ENCODE measurements at places on chromosomes 12 and 14.

GRCh38 chr14:71230897-71231296 lies 323.6 kb downstream of the PCNX1 start:
- no peak for DNase-seq

DNA sequence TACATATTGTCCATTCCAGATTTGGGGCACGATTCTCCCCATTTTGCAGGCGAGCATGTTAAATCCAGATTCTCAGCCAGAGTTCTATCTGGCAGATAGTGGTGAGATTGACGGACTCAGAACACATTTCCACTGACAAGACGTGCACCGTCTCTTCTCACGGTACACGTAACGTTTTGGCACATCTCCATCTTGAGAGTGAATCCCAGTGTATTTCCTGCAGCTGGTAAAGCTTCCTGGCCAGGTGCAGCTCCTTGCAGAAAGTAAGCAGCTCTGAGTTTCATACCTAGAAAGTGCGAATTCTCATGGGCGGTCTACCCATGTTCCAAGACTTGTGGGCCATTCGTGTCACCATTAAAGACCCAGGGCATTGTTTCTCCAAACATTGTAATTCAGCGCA lies 102.6 kb downstream of the TSPAN9 start:
- DNase-seq, result no peak

DNA sequence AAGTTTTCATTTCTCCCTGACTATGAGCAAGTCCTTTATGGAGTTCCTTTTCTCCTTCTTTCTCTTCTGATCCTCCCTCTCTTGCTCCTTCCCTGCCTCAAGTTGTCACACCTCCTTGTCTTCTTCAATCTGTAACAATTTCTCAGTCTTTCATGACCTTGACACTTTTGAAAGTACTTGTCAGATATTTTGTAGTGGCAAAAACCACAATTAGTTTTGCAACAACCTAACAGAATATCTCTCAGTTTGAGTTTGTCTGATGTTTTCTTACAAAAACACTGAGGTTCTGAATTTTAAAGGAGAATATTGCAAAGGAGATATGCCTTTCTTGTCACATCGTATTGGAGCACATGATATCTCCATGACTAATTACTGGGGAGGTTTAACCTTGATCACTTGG lies 4.1 kb upstream of the CRADD start:
- no peak for DNase-seq

GRCh38 chr14:67580336-67581171 lies 19.5 kb downstream of the PIGH start:
- DNase-seq, result no peak

- DNase-seq, result no peak
Observed at GRCh38 chr14:88023658-88024187, 18.8 kb downstream of the GPR65 start.

- no peak for DNase-seq
Observed at GRCh38 chr14:95562892-95563685, 28.2 kb downstream of the GLRX5 start.

- DNase-seq, result no peak
Observed at GRCh38 chr14:39310051-39310450, 76.3 kb downstream of the MIA2 start.

GRCh38 chr12:112166051-112167015 lies 41.0 kb downstream of the TRAFD1 start:
- no peak for DNase-seq

GRCh38 chr14:32081901-32082300 lies 4.8 kb downstream of the ARHGAP5 start:
- DNase-seq, result no peak

DNA sequence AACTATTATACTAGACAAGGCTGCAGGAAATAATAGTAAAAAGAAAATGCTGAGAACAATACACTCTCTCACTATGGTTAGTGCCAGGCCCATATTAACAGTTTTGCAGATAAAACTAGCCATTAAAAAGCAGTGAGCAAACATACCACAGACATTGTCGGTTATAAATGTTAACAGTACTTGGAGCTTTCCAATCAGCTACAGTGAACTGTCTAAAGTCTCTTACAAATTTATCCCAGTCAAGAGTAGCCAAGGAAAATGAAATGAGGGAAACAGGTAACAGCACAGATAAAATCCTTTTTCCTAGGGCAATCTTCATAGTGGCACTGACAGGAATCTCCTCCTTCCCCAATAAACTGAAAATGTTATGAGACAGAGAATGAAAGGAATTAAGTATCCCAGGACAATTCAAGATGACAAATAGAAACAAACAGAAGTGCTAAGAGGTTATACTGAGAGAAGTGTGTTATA lies 30.8 kb downstream of the PAWR start:
- no peak for DNase-seq

DNA sequence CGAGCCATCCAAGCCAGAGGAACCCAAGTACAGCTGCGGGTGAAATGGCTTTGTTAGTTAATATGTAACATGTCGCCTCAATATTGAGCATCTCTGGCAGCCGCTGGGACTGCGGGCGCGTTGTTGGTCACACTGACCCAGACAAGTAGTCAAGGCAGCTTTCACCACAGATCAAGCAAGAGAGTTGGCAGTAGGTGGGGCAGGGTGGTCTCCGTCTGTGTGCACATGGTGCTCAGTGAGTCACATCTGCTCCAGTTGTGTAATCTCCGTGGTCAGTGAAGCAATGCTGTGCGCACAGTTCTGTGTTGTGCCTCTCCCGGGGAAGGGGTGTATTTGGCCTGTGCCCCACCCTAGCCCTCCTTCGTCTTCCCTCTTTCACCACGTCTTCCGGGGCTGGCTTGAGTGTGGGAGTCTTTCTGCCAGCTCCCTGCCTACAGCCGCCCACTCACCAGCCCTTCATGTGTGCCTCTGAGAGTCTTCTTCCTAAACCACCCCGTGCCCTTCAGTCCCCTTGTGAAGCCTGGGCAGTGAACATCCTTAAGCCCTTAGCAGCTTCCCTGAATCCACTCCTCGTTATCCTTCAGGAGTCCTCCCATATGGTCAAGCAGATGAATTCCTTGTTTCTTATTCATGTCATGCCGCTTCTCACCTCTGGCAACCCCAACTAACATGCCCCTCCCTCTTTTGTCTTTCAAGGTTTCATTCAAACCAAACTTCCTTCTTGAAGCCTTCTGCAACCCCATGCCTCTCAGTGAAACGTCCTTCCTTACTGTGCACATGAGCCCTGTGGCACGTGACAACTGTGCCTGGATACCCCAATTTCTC lies 242.1 kb downstream of the CACNA1C start:
- DNase-seq, result peak; percentile 37

DNA sequence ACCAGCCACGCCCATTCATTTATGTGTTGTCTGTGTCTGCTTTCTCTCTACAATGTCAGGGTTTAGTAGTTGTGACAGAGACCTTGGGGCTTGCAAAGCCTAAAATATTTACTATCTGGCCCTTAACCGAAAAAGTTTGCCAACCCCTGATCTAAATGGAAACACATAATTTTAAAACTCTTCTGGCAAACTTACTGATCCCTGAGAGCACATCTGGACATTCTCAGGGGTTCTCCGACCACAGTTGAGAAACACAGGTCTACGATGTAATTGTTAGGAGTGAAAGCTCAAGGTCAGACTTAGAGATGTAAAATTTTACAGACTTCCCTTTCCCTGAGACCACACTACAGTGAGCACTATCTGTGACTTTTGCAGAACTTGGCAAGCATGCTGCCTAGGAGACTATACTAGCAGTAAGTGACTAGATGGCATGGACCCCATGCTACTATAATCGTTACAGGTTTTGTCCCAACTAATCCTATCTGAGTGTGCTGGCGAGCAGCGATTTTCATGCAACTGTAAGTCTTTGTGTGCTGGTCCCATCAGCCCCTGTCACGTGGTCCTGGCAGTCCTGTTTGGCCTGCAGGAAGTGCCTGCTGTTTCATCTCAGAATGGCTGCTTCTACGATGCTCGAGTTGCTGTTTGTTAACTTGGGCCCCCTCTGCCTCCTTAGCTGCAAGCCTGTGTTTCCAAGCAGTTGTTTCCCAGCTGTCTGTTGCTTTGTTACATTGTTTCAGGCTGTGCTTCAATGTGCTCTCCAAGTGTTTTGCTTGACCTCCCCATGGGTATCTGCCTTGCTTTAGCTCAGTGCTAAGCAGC lies 21.6 kb downstream of the TMTC2 start:
- DNase-seq, result no peak

DNA sequence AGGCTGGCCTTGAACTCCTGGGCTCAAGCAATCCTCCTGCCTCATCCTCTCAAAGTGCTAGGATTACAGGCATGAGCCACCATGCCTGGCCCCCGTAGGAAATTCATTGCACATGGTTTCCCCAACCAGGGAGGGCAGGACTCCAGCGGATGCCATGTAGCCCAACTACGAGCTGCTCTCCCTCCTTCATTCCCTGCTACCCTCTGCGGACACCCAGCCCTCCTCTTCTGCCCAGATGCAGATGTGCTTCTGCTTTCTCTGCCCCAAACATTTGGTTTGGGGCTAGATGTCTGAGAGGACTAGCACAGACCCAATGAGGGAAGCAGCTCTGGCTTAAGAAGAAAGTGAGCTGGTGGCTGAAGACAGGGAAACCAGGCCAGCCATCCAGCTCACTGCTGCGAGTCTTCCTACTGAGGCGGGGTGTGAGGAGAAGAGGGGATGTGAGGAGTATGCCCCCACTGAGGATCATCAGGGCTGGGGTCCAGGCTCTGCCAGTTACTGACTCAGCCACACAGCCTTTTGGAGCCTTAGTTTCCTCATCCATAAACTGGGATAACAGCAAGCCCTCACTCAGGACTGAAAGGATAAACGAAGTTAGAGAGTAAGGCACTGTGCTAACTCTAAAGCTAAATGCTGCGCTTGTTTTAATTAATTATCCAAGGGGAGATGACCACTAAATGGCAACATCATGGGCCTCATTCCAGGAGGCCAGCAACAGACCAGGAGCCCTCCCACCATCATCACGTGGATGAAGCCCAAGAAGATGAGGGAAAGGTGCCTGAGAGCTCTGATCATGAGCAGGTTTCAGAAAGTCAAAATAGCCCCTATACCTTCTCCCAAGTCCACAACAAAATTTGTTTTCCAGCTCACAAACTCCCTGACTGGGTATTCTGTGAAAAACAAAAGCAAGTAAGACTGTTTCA lies 10.9 kb downstream of the CTDSP2 start:
- no peak for DNase-seq

DNA sequence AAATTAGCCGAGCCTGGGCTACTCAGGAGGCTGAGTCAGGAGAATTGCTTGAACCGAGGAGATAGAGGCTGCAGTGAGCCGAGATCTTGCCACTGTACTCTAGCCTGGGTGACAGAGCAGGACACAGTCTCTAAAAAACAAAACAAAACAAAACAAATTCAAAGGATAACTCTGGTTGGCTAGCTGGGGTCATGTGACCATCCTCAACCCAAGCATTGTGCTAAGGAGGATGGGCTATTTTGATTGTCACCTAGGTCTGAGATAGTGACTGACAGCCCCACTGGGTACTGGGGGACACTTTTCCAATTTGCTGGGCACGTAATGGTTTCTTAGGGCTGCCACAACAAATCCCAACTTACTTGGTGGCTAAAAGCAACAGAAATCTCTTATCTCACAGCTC lies 11.9 kb downstream of the DGLUCY start:
- DNase-seq, result no peak

DNA sequence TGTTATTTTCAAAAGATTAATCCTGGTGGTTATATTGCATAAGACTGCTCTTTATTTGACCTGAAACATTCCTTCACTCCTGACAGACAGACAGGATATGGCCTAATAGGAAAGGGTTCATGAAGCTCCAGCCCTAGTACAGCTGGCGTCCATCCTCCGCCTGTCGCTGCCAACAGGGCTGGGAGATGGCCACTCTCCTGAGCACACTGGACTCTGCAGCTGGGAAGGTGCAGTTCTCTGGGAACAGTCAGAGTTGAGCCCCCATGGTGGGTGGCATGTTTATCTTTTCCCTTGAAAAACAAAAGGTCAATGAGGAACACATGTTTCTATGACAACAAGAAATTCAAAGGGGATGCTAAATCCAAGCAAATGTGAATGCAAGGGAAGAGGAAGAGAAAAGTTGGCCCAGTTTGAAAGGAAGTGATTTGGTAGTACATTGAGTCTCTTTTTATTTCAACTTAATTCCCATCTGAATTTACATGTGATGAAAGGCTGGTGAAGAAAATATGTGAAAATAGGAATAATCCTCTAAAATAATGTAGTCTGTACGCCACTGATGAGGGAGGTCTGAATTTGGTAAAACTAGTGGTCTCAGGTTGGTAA lies 89.9 kb upstream of the DCN start:
- DNase-seq, result no peak

- peak; percentile 36 for DNase-seq
Observed at GRCh38 chr12:76719171-76720041, 44.5 kb upstream of the ZDHHC17 start.

DNA sequence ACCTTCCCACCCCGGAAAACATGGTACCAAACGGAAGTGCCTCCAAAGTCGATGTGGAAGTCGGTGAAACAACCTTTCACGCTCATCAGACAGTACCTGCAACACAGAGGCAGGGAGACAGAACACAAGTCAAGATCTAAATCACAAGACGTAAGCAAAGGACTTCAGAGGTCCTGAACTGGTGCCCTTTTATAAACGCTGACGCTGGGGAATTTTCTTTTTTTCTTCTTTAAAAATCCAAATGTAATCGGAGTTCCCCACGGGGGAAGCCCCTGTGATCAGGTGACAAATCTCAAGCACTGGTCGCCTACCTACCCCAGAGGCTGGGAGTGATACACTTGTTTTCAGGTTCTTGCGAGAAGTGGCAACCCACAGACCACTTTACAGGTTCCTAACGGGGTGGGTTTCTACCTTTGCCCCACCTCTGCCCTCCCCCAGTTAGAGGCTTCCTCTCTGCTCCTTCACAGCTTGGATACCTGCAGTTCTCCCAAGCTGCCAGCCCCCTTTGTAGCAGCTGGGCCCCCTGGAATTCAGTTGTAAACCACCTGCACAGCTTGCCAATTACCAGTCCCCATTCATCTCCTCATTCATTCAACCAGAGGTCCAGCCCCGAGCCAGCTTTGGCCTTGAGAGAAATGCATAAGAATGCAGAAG lies 46.2 kb downstream of the KDM2B start:
- DNase-seq, result no peak

DNA sequence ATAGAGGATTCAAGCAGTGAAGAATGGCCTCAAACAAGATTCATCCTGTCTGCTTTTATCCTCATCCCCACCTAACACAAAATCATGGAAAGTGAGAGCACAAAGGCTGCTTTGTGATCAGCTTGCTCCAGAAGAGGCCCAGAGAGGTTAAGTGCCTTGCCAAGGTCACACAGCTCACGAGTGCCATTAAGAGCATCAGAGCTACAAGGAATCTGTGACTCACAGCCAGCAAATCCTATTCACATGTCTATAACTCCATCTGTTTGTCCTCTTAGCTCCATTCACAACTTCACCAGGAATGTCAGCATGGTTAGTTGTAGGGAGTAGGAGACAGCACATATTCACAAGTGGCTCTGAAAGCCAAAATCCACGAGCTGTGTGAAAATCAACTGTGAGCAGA lies 79.8 kb downstream of the TTC9 start:
- no peak for DNase-seq

DNA sequence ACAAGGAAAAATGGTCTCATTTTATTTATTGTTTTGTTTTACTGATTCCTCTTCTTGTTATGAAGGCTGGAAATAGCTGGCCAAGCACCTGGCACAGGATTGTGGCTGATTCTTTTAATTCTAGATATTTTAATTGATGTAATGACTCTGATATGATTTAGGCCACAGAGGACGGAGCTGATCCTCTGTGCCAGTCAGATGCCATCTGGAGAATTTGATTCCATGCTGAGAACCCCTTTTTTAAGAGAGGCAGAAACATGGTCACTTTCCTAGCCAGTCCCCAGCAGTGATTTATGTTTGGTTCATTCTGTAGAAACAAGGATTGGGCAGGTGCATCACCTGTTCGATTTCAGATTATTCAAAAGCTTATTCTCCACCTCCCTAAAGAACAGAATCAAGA lies 77.6 kb downstream of the STAB2 start:
- DNase-seq, result no peak

All from AG09319 (cell line).